Osteoblast (primary cell): ENCODE measurements at places on chromosomes 13 and 19. TPM values are rescaled to one million over a fixed set of nuclear protein-coding genes. Genes with fewer than 3 reads are reported as not detected.

Gene SIGLECL1
- total RNA-seq = not detected in 2 replicates

Gene CNN1
- total RNA-seq = 7.1 and 9.8 TPM in 2 replicates

DNA sequence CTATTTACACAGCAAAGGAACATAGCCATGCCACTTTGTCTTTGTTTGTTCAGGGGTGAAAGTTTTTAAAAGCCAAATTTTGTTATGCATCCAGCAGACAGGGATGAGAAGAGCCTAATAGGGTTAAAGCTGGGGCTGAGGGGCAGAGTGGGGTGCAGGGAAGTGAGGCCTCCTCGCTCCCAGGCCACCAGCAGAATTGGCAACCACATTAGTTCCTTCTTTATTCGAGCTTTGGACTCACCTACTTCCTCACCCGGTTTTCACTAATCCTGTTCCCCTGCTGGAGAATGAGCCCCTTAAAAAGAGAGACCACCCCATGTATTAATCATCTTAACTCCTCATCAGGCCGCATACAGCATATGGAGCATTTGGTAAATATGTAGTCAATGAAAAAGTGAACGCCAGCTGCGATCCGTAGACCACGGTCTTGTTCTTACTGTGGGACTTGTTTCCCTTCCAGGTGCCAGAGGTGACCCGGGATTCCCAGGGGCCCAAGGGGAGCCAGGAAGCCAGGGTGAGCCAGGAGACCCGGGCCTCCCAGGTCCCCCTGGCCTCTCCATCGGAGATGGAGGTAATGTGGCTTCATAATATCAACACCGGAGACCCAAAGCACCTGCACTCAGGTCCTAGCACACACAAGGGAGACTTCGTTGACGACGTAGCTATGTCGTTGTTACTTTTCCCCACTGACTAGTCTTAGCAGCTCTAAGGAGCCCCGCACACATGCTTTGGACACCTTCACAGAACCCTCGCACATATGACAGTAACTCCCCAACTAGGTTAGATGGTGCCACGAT lies 112.1 kb downstream of the RAB20 start:
- DNase-seq = peak; percentile 58

DNA sequence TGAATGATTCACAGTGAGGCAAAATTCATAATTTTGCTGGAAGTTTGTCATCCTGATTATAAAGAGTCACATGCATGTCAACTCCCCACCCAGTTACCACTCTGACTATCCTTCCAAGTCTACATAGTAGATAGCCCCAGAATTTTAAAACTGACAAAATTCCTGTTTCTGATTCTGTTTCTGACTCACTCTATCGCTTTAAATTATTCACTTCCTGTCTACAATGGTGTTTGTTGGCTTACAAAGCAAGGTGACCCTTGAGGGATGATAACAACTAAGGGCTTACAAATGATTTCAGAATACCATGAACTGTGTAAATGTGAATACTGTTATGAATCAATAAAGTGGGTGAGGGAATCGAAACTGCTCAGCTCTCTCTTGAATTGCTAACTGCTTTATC lies 98.7 kb upstream of the KL start:
- no peak for DNase-seq

DNA sequence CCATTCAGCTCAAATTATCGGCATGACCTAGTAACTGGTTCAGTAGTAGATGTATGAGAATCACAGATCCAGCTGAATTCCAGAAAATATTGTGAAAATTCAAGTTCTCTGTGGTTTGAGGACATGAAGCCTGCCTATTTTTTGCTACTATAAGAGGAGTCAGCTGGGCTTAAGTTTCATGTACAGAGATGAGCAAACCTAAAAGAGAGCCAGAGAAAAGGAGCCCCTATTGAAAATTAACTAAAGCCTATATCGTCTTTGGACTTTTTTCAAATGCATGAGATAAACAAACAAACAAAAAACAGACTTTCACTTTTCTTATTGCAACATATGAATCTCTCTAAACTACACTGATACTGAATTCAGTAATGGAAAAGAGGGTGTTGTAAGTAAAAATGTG lies 106.8 kb upstream of the SPRY2 start:
- no peak for DNase-seq
